ENCODE measurements at places on chromosomes 2 and 18.

DNA sequence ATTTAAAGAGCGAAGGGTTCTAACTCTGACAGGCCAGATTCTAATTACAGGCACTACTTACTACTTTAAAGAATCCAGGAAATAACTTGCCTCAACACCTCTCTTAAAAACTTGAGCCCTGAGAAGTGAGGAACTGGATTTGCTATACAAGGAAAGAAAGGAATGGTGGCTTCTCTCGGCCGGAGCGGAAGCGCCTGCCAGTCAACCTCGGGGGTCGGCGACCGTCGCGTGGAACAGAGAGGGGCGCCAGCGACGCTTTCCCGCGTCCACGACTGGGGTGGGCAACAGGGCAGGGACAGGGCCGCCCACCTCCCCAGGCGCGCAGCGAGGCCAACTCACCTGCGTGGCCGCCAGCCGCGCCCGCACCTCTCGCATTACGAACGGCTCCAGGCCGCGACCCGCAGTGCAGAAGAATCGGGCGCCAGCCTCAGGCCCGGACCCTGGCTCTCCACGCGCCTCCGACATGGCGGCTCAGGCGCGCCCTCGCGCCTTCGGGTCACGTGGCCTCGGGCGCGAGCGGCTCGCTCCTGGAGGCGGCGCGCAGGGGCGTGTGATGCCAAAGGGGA lies at the start of gene THUMPD2:
TSS of gene THUMPD2 (minus strand) at position 484 of the 566 bp plus-strand sequence. CDS start at position 465, 19 bp downstream.
- DNase-seq, result peak; percentile 87

- DNase-seq, result no peak
Measured at GRCh38 chr2:104616856-104617255, 237.1 kb upstream of the POU3F3 start.

GRCh38 chr2:126399001-126399400 lies 257.0 kb upstream of the GYPC start:
- DNase-seq, result no peak

DNA sequence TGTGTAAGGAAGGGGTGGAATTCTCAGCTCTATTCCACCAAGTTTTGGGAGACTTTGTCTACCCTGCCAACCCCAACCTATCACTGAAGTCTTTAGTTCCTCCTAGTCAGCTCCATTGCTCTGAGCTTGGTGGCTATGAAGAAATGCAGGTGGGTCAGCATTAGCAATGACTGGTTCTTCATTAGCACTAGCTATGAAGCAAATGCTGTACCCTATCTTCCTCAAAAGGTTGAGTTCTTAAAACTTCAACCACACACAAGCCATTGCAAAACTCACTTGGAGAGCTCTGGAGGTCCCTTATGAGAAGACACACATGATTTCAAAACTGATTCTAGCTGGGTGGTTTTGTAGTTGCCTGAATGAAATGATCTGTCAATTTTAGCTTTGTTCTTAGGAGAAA lies 193.8 kb downstream of the IKZF2 start:
- no peak for DNase-seq

GRCh38 chr2:28055325-28055970 lies 164.9 kb downstream of the BABAM2 start:
- DNase-seq, result no peak

DNA sequence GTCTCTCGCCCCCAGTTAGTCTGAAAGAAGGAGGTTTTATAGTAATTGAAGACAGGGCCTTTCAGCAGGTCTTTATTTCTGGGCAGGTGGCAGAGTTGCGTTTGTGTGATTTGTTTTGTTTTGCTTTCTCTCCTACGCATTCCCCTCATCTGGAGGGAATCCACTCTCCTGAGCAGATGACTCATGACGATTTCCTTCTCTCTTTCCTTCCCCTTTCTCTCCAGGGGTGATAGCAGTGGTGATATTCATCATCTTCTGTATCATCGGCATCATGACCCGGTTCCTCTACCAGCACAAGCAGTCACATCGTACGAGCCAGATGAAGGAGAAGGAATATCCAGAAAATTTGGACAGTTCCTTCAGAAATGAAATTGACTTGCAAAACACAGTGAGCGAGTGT lies 888.8 kb downstream of the CNTNAP5 start:
- no peak for DNase-seq

- no peak for DNase-seq
Measured at GRCh38 chr2:210814251-210815025, 258.0 kb downstream of the CPS1 start.

GRCh38 chr2:222450021-222450420 lies 25.7 kb downstream of the SGPP2 start:
- DNase-seq, result no peak

GRCh38 chr2:144274131-144274530 lies 245.8 kb downstream of the ZEB2 start:
- no peak for DNase-seq

DNA sequence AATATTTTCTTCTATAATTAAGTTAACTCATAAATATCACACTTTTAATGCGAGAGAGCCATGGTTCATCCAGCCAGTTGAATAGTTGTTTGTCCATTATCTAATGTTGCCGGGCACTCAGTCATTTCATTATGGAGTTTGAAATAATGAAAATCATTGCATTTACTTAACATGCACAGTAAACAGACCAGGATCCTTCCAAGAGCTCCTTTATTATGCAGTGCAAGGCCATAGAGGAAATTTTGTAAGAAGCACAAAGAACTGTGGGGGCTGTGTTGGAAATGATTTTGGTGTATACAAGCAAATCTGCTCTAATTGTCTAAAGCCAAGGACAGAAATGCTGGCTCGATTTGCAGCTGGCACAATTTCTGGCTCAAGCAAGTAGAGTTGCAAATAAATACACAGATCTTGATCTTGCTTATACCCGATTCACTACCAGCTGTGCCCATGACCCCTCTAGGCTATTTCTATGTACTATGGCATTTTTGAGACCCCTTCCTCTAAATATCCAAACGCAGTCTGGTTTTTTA lies 400.3 kb upstream of the HNRNPA3 start:
- peak; percentile 57 for DNase-seq

GRCh38 chr2:99545066-99545465 lies 55.2 kb upstream of the REV1 start:
- DNase-seq, result no peak

DNA sequence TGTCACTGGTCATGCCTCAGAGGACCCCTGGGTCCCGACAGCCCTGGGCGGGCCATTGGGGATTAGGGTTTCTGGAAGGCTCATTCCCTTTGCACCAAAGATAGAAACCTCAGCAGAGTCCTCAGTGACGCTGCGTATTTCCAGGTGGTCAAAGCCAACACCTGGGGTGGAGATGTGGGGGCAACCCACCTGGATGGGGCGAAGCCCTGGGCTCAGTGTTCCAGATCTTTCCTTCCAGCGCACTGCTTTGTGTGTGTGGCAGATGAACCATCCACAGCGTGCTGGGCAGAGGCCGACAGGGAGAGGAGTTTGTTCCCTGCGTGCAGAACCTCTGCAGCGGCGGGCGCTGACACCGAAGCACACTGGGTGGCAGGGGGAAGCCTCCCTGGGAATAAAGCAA lies 143.9 kb downstream of the CTIF start:
- DNase-seq, result no peak

DNA sequence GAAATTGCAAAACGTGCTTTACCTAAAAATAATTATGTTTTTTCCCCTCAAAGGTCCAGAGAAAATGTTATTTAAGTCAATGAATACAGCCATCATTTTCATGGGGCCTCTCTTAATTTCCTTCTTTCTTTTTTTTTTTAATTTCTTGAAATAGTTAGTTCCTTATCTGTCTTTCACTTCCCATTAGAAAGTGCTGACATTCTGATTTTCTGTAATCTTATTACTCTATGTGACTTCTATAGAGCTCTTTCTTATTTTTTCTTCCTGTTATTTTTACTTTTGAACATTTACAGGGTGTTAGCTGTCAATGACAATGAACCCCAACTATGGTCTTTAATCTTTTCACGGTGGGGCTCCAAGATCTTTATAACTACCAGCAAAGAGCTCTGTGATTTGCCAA lies 30.0 kb downstream of the CTLA4 start:
- no peak for DNase-seq

DNA sequence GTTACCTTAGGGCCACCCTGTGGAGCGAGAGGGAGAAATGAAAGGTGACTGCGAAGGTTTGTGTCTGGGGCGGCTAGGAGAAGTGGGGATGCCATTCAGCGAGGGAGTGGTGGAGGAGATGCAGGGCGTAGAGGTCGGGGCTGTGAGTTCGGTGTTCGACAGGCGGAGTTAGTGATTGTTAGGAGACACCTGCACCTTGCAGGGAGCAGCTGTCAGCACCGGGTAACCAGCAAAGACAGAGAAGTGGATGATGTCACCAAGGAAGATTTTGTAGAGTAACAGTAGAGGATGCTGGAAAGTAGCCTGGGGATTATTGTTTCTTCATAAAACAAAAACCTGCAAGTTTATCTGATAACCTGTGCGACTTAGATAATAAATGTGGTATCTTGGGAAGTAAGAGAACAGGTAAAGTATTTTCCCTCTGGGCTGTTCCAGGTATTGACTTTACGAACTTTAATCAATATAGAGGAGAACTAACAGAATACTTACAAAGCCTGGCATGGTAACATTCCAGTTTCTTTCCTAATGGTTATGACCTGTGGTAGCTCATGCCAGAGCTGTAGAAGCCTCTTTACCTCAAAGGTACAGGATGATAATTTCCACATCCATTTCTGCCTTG lies 63.8 kb downstream of the SPTBN1 start:
- DNase-seq, result no peak

DNA sequence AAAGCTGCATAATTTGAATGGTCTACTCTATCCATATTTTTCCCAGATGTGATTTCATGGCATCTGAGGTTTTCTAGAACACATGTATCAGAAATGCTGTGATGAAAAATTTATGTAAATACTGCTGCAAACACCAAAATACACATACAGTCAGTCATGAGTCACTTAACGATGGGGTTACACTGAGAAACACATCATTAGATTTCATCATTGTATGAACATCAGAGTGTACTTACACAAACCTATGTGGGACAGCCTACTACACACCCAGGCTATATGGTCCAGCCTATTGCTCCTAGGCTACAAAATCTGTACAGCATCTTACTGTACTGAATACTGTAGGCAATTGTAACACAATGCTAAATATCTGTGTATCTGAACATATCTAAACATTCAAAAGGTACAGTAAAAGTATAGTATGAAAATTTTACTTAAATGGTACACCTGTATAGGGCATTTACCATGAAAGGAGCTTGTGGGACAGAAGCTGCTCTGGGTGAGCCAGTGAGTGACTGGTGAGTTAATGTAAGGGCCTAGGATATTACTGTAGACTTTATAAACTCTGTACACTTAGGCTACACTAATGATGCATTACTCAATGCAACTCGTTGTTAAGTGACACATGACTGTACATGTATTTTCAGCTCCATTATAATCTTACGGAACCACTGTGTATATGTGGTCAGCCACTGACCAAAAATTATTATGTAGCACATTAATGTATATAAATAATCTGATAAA lies 33.5 kb downstream of the PNO1 start:
- no peak for DNase-seq

DNA sequence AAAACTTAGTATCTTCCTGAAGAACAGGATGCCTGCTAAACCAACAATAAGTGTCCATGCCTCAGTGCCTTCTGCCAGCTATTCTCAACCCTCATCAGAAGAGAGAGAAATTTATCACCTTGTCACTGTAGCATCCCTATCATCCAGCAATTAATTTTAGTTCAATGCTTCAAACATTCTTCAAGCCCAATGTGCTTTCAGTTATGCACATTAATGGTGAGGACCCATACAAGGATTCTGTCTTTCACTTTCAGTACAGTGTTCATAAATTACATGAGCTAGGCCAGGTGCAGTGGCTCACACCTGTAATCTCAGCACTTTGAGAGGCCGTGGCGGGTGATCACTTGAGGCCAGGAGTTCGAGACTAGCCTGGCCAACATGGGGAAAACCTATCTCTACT lies 47.0 kb upstream of the MSH6 start:
- DNase-seq, result no peak

DNA sequence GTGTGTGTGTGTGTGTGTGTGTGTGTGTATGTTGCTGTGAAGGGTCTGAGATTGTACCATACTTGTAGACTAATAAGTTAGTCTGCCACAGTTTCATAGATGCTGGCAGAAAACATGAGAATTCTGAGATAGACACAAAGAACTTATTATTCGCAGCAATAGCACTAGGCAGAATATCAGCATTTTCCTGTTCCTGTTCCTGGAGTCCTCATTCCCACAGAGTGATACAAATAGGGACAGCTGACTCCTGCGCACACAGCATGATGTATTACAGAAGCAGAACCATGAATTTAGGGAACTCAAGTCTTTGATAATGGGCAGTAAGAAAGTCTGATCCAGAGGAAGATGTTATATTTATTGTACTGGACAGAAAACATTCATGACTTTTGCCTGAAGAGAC lies 1466.3 kb downstream of the DPP10 start:
- peak; percentile 5 for DNase-seq

DNA sequence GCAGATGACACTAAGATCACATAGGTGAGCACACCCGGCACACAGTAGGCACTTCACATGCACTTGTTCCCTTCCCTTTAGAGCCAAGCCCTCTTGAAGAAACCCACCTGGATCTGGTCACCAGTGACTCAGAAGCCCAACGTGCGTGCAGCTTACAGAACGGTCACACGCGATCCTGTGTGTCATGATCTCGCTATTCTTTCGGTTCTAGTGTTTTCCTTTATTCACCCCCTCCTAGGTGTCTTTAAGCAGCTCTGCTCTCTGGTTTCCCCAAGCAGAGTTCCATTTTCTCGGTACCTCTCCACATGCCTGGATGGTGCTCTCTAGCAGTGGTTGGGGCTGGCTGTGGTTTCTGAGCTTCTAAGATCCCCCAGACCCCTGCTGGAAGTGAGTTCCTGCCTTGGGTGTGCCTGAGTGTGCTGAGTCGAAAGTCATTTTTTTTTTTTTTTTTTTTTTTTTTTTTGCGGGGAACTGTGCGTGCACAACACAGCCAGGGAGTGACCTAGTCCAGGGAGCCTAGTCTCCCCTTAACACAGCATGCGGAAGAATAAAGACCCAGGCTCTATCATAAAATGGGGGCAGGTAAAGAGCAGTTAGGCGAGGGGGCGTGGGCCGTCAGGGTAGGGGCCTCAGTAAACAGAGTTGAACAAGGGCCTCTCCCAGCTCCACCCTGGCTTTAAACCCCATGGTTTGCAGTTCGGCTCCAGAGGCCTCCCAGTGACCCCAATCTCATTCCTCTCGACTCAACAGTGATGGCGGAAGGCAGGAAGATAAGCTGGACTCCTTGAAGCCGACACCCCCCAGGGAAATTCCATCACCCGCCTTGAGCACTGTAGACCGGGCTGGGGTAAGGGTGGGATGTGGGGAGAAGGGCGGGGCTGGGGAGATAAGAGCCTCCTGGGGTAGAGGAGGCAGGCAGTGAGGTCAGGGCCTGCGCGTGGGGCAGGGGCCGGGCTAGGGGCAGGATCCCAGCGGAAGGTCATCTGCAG lies 29.8 kb upstream of the DNMT3A start:
- DNase-seq, result no peak

- DNase-seq, result peak; percentile 64
Measured at GRCh38 chr2:33598561-33599174, 431 bp downstream of the FAM98A start.

GRCh38 chr2:68714866-68715265 lies 19.7 kb upstream of the ARHGAP25 start:
- peak; percentile 18 for DNase-seq
